ENCODE measurements at places on chromosomes 3 and 15.
A peak's percentile ranks its signal among the peaks of the same experiment; 100 is the strongest.

DNA sequence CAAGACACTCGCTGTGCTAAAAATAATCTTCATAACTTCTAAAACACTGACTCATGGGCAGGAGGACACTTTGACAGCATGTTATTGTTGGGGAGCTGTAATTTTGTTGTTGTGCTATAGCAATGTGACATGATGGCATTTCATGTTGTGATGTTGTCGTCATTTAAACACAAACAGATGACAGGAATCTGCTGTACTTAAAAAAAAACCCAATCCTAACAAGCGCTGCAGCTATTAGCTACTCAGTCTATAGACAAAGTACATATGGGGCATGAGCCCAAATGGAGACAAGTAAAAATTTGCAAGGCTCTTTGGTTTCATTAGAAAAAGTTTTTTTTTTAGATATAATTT, 828 bp upstream of the ATOSA start:
- DNase-seq = no peak

DNA sequence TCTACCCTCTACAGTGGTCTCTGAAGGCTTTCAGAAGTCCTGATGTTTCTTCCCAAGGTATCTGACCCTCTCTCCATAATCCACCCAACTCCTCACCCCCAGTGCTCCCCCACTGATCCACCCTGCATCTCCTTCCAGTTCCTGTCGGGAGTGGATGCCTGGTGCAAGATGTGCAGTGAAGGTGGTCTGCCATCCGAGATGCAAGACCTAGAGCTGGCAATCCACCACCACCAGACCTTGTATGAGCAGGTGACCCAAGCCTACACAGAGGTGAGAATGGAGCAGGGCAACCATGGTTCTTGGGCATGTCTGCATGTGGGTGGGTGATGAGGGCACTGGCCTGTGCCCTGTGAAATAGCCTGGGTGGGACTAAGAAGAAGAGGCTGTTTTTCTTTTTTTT, 337.8 kb upstream of the ROPN1 start:
- no peak for DNase-seq

GRCh38 chr15:31263751-31264558, 62.7 kb upstream of the KLF13 start:
- DNase-seq = no peak

GRCh38 chr15:44662478-44663409, 718 bp downstream of the SPG11 start:
- DNase-seq = peak; percentile 29

DNA sequence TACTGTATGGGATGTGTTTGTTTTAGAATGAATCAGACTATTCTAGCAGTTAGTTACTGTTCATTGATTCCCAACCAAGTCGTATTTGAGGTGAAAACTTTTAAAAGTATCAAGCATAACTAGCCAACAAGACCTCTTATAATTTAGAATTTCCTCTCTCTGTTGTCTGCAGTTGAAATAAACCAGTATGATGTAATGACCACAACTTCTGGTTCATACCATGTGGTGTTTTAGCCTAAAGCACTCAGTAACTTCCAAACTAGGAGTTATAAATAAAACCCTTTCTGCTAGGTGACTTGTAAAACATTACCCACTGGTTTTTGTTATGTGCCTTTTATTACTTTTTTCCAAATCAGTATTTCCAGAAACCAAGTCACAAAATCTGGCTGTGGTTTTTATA, 19.8 kb upstream of the P2RY12 start:
- peak; percentile 74 for DNase-seq

DNA sequence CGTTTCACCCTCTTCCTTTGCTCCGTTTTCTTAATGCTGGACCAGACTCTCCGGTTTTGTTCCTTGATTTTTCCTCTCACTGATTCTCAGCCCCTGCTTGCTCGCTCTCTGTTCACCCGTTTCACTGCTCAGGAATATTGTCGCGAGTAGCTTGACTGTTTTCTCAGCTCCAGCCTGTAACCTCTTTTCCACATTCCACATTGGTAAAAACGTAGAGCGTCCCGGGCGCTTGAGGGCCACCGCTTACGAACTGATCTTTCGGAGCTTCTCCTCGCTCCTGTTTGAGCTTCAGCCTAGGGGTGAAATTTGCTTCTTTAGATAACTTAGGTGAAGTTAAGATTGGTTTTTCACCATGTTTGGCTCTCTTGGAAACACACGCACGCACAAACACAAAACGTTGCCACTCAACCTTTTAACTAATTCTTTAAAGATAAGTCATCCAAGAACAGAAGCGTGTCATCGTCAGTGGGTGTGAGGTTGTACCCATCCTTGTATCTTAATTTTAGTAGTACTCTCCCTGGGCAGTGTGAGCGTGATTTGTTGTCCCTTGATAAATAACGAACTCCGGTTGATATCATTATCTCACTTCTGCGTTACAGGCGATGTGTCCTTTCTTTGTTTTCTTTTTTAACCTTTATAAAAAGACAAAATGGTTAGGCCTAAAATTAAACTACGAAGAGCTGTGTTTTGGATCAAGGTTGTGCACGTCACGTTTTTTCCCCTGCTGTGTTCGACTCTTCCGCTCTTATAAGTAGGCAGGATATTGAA, 1.0 kb downstream of the PAK2 start:
- DNase-seq = peak; percentile 40

GRCh38 chr3:172298247-172298646, 150.0 kb downstream of the GHSR start:
- no peak for DNase-seq

DNA sequence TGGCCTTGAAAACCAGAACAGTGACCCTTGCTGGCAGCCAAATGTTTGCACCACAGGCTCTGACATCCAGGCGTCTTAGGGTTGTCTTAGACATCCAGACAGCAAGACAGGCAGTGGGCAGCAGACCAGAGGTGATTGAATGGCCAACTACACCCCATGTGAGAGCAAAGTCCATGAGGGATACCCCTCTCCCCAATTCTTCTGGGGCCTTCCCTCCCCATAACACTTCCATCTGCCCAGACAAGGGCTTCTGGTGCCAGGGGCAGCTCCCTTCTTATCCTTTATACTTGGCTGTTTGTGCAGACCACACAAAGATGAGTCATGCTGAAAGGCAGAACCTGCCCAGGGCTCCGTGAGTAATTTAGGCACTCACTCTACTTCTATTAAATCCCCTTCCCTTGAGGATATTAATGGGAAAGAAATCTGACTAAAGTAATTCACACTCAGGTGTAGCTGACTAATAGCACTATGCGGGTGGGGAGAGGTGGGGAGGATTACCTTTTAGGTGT, 257.9 kb downstream of the UACA start:
- DNase-seq = peak; percentile 80

GRCh38 chr3:64055076-64055475, 31.8 kb upstream of the PSMD6 start:
- no peak for DNase-seq

GRCh38 chr15:42802168-42802567, 65.2 kb upstream of the CDAN1 start:
- no peak for DNase-seq

- no peak for DNase-seq
Observed at GRCh38 chr15:31357148-31357547, 30.5 kb downstream of the KLF13 start.

DNA sequence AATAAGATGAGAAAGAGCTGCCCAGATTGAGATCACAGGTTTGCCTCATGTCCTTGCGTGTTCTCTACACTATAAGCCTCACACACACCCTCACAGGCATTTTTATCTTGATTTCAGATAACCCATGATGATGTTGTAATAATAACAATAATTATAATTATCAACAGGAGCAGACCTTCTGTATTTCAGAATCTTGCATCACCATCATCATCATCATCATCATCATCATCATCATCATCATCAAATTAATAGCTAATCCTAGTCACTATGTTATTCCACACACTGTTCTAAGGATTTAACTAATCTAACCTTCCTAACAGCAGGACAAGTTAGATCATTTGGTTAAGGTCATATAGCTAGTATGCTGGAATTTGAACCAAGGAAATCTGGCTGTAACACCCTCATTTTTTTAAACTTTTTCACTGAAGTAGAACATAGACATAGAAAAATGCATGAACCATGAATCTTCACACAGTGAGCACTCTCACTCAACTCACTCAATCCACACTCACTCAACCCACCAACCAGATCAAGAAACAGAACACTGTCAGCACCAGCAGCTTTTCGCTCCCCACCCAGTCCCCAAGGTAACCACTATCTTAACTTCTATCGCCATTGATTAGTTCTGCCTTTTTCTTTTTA, 1.8 kb upstream of the SH2D7 start:
- peak; percentile 49 for DNase-seq

DNA sequence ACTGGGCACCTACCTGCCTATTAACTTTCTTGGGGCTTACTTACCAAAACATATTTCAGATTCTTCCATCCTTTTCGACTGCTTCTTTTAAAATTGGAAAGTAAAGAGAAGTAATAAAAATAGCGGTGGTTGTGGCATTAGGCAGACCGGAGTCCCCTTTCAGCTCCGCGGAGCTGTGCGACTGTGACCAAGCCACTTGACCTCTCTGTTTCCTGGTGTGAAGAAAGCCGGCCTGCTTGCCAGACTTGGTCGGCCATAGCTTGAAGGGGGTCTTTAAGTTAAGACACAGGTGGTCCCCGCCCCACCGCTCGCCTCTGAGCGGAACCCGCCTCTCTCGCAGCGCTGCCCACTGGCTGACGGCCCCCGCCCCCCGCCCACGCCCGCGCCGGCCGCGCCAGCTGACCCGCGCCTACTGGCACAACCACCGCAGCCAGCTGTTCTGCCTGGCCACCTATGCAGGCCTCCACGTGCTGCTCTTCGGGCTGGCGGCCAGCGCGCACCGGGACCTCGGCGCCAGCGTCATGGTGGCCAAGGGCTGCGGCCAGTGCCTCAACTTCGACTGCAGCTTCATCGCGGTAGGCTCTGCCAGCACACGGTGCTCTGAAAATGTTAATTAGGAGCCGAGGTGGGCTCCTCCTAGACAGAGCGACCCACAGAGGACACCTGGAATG, 18.3 kb downstream of the NOX5 start:
- DNase-seq = no peak

DNA sequence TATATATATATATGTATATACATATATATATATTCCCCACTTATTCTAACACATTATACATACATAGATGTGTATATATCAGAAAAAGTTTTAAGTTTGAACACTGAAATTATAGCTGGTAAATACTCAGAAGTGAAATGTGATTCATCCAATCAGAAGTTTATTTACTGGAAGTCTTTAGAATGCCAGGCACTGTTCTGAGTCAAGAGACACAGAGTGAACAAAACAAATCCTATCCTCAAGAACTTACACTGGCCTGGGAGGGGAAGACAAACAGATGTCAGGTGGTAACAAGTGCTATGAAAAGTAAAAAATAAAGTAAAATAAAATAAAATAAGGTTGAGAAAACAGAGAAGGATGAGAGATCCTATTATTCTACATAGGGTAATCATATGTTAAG, 13.4 kb downstream of the DHX36 start:
- DNase-seq = no peak

GRCh38 chr3:59733041-59733809, 683.4 kb upstream of the CFAP20DC start:
- no peak for DNase-seq

DNA sequence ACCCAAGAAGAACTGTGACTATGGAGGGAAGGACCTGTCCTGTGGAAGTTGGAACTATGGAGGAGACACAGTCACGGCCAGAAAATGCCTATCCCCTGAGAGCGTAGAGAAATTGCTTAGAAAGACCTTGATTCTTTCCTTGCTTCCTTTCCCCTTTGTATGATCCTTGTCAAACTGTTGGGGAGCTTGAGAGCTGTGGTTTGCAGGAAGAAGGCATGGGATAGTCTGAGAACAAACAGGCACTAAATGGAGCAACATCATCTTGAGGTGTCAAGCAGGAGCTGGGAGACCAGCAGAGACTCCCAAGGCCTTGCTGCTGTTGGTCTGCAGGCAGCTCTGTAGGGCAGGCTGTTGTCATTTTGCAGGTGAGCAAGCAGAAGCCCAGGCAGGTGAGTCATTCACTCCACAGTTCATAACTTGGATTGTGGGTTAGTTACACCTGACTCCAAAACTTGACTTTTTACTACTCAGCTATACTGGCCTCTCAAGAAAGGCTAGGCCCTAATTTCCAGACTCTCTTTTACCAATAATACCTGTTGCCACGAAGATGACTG, 298.9 kb downstream of the LRTM1 start:
- no peak for DNase-seq

DNA sequence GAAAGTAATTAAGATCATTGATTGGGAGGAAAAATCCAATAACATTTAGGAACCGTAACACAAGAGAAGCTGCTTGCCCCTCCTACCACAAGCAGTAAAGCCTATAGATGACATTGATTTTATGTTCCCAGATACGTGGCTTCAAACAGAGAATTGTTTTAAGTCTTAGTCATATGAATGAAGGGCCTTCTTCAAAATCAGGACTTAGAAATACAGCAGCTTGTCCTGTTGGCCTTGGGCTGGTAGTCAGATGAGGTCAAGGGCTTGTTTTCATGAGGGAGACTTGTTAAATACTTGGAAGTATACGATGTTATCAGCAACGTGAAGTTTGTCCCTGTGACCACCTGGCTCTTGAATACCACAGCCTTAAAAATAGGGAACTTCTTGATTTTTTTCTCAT, 114.4 kb downstream of the VGLL4 start:
- DNase-seq = peak; percentile 31

GRCh38 chr15:75195122-75195765, 6.4 kb upstream of the C15orf39 start:
- no peak for DNase-seq

- peak; percentile 51 for DNase-seq
Observed at GRCh38 chr3:123586131-123586530, 1.3 kb upstream of the HACD2 start.

DNA sequence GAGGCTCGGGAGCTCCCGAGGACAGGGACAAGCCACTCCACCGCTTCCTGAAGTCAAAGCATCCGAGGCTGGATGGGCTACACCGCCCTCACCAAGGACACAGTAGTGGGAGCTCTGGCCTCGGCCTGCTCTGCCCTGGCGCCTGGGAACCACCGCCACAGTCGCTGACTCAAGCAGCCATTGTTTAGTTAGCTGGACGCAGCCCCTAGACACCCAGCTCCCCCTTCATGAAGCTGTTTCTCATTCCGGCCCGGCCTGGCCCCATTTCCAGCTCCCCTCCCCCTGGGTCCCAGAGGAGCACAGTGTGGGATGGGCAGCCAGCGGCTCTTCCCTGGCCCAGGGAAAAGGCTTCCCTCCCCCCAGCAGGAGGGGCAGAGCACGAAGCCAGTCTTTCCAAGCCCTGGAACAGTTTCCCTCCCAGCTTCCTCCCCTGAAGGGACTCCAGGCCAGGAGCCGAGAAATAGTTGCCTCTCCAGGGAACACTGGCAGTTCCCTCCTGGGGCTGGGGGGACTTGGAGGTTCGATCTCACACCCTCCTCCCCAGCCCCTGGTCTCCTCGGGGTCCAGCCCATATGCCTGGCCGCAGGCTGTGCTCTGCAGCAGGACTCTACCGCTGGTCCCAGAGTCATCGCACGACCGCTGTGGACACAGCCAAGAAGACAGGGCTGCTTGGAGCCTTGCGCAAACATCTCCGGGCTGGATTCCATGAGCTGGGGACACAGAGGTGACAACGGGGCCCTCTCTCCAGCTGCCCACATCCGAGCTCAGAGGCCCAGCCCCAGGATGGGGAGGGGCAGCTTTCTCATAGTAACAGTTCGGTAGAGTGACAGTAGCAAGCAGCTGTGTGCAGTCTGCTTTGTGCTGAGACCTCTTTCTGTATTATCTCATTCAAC, 10.0 kb downstream of the PLXND1 start:
- peak; percentile 96 for DNase-seq
